ENCODE measurements at places on chromosomes 12 and 14. TPM values are rescaled to one million over a fixed set of nuclear protein-coding genes. Genes with fewer than 3 reads are reported as not detected.

ADAMTS20 gene
- total RNA-seq = not detected

TAS2R9 gene
- not detected for total RNA-seq

ATP2B1 gene
- total RNA-seq = 38.3 TPM

FGF23 gene
- not detected for total RNA-seq

MYF5 gene
- total RNA-seq = not detected

KCNMB4 gene
- 1.5 TPM for total RNA-seq

ACOT6 gene
- not detected for total RNA-seq

PTGER2 gene
- total RNA-seq = 57.7 TPM

CD4 gene
- 126 TPM for total RNA-seq

MMP17 gene
- total RNA-seq = 2.7 TPM

GZMH gene
- total RNA-seq = 21.3 TPM

TMEM19 gene
- total RNA-seq = 21.5 TPM

TBX3 gene
- not detected for total RNA-seq

TBC1D30 gene
- 0.73 TPM for total RNA-seq

BHLHE41 gene
- total RNA-seq = 1.3 TPM

NEK9 gene
- total RNA-seq = 121 TPM

C1QL4 gene
- not detected for total RNA-seq

PTCSC3 gene
- not detected for total RNA-seq
